ENCODE measurements at places on chromosomes 7 and 10.

- no peak for DNase-seq
Measured at GRCh38 chr10:62583876-62584615, 209.9 kb downstream of the ZNF365 start.

GRCh38 chr10:47023237-47024045 lies 112.2 kb downstream of the PTPN20 start:
- no peak for DNase-seq

GRCh38 chr7:42314696-42315095 lies 77.7 kb upstream of the GLI3 start:
- no peak for DNase-seq

- peak; percentile 32 for DNase-seq
Measured at GRCh38 chr10:11782793-11783557, 40.2 kb upstream of the PROSER2 start.

GRCh38 chr10:102801978-102802377 lies 35.2 kb downstream of the CYP17A1 start:
- no peak for DNase-seq

- DNase-seq: no peak
Measured at GRCh38 chr10:794382-794956, 105.0 kb upstream of the DIP2C start.

GRCh38 chr7:65509368-65510186 lies 135.9 kb downstream of the ZNF92 start:
- DNase-seq: no peak

- no peak for DNase-seq
Measured at GRCh38 chr7:122682815-122683550, 15.9 kb downstream of the RNF133 start.

- no peak for DNase-seq
Measured at GRCh38 chr10:94173594-94173993, 179.9 kb downstream of the PLCE1 start.

GRCh38 chr10:70461397-70462348 lies 16.9 kb upstream of the PALD1 start:
- no peak for DNase-seq

DNA sequence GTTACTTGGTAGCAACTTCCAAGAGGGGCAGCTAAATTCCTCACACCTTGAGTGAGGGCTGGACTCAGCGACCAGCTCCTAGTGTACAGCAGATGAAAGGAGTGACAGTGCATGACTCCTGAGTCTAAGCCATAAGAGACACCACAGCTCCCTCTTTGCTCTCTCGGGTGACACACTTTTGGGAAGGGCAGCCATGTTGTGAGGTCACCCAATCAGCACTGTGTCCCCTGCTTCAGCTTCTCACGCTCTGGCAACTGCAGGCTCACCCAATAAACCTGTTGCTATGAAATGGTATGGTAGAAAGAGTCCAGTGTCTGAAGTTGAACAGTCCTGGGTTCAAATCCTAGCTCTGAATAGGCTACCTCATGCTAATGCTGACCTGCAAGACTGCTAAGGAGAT lies 20.9 kb downstream of the TMEM130 start:
- no peak for DNase-seq

DNA sequence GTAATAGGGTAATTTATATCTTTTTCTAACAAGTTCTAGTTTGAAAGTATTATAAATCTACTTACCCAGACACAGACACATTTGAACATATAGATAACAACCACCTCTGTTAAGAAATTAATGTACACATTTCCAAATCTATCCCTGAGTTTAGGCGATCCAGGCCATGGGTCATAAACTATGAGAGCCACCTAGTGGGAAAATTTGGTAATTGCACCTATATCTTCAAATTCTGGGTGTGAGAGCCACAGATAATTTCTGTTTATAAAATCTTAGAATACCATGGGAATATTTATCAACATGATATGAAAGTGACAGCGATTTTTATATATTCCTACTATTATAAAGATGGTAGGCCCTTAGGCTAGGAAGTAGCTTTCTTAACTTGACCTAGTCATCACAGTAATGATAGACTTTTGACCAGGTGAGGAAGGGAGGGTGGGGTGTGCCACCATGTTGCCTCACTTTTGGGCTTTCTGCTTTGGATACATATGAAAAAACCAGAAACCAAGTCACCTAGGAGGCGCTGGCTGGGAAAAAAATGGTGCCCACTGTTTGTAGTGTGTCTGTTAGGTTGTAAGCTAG lies 8.0 kb upstream of the EPHA1 start:
- peak; percentile 35 for DNase-seq

GRCh38 chr7:13541326-13541725 lies 448.1 kb downstream of the ETV1 start:
- no peak for DNase-seq

DNA sequence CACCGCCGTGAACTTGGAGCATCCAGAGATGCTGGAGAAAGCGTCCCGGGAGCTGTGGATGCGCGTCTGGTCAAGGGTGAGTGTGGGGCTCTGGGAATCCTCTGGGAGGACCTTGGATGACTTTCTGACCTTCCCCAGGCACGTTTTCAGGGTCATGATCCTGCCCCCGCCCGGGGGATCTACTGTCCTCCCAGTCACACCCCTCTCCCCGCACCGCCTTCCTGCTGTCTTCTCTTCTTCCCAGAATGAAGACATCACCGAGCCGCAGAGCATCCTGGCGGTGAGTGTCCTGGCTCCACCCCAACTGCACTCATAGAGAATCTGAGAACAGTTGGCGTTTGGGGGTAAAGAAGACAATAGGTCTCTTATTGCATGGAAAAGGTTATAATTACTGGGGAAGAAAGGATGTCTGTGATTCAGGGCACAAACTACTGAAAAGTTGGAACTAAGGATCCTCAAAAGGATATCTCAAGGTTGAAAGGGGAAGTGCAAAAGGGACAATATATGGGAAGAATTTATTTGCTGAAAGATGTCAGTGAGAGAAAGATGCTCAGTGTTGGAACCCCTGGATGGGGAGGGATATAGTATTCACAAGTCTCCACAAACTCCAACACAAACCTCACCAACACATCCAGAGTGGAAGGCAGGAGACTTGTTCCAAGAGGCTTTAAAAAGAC lies 1.9 kb downstream of the GSTK1 start:
- DNase-seq: no peak

- no peak for DNase-seq
Measured at GRCh38 chr7:86012971-86013370, 630.7 kb upstream of the GRM3 start.

- no peak for DNase-seq
Measured at GRCh38 chr7:98314469-98314868, 33.0 kb downstream of the BRI3 start.

GRCh38 chr7:83161899-83162401 lies 734 bp downstream of the PCLO start:
- DNase-seq: no peak

- no peak for DNase-seq
Measured at GRCh38 chr10:13978533-13979115, 352.1 kb downstream of the FRMD4A start.

- no peak for DNase-seq
Measured at GRCh38 chr10:87668324-87669074, 8.8 kb downstream of the PAPSS2 start.

DNA sequence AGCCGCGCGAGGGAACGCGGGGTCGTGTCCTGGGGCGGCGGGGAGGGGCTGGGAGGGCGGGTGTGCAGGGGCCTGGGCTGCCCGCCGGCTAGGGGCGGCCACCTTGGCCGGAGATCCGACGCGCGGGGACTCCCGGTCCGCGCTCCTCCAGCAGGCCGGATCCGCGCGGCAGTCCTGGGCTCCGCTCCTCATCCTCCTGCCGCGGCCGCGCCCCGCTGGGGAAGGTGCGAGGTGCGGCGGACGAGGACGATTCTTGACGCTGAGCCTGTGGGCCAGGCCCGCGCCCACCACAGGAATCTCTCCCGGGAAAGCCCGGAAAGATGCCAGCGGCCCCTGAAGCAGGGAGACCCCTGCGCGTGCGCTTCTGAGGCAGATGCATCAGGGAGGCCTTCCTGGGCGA lies 6.6 kb upstream of the OGDHL start:
- no peak for DNase-seq

DNA sequence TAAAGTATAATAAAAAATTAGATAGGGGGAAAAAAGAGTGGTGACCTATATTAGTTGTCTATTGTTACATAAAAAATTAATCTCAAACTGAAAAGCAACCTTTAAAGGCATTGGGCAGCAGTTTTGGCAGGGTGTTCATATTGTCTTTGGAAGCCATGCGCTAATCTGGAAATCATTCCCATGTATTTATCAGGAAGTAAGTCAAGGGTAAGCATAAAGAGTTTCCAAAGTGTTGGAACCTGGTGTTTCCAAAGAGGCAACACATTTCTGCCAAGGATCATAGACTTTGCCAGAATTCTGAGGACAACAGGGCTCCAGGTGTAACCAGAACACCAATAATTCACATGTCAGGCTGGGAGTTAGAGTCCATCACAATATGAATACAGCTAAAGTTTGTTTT lies 55.7 kb upstream of the EGFR start:
- no peak for DNase-seq

GRCh38 chr10:19719284-19719683 lies 96.9 kb upstream of the PLXDC2 start:
- DNase-seq: no peak

DNA sequence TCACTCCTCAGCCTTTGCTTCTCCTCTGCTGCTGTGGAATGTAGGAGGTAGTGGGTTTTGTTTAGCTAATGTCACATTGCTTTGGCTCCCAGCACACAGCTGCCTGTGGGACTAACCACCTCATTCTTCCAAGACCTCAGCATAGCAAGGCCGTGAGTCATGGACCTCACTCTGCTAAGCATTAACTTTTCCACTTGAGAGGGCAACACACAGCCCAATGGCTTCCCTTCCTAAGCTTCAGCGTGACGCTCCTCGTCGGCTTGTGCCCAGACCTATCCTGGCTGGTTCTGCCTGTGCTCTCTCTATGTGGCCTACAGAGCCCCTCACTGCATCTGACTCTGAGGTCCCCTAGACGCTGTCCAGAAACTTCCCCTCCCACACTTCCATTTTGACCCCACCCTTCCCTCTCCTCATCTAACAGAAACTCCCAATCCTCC lies 23.3 kb downstream of the MYOF start:
- no peak for DNase-seq

DNA sequence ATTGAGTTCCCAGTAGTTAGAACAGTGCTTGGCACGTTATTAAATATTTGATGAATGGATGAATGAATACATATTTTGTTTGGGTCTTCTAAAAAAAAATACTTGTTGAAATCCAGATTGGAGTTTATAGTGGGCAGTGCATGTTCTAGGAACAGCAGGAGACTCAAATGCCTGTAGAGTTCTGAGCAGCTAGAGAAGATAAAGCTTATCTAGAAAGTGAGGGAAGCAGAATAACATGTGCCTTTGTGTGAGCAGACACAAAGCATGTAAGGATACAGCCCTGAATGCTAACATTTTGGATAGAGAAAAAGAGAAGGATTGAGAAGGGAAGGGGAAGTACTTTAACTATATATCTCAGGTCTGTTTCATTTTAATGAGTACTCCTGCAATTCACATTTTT lies 71.9 kb downstream of the SRI start:
- DNase-seq: no peak

DNA sequence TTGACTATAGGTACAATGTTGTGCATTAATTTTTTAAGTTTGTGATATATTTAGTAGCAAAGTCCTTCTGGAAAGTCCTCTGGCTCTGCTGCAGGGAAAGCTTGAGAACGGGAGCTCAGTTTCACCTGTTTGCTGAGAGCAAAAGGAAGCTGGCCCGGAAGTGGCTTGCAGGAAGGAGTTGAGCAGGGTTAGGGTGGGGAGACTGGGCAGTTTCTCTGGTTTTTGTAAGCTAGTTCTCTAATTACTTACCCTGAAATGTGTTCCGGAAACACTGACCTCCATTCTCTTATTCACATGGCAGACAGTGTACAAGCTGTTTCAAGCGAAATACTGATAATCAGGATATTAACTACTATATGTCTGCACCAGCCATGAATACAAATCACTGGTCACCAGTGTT lies 22.3 kb downstream of the MAP3K8 start:
- DNase-seq: no peak

- DNase-seq: no peak
Measured at GRCh38 chr7:141463986-141464385, 87.2 kb upstream of the AGK start.

All from NCI-H1092 (cell line).